AG04450 (cell line): ENCODE measurements at places on chromosomes 3 and 15.

GRCh38 chr15:85457392-85457968 lies 77.1 kb downstream of the AKAP13 start:
- no peak for DNase-seq

GRCh38 chr3:9750556-9751411 lies 1.0 kb downstream of the OGG1 start:
- no peak for DNase-seq

DNA sequence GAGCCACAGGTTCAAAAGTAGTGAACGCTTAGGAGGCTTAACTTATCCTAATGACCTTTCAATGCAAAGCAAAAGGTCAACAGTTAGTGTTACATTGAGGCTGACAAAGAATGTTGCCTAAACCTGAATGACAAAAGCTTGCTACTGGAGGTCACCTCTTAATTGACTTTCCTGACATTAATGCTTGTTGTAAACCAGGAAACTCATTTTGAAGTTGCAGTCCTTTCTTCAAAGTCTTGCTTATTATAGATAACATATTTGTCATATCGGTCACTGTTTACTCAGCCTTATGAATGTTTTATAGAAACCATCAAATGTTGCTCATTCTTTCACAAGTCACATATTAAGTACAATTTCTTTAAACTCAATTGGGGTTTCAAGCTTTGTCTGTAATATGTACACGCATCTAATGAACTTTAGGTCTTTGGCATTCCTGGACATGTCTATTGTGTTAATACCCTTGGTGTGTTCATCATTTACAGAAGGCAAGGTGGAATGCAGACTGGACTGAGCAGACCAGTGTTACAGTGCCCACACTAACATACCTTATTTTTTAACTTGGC lies 488.2 kb upstream of the NECTIN3 start:
- no peak for DNase-seq

DNA sequence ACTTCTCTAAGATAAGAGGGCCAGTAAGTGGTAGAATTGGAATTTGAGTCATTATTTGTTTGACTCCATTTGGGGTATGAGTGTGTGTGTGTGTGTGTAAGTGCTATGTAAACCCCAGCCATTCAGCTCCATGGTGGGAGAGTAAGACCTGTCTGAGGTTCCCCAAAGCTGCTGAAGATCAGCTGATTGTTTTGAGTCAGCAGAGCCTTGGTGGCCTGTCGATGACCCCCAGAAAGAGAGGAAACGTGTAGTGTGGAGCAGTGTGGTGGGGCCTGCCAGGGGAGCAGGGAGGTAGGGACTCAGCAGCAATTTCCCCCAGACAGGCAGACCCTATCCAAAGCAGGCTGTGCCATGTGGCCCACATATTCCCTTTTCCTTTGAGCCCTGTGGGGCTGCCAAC lies 5.3 kb downstream of the DVL3 start:
- DNase-seq, result no peak

DNA sequence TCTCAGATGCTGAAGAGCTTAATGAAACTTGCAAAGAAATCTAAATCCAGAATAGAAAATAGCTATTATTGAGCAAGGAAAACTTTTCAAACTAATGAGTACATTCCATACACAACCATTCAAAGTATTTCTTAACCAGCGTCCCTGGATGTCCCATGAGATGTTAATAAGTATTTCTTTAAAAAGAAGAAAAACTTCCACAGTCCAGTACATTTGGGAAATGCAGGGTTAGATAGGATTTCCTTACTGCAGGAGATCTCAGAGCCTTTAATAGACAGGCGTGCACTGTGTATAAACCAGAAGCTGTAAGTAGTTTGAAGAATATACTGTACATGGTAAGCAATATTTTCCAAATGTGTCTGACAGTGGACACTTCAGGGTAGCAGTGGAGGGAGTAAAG lies 29.6 kb upstream of the BHLHE40 start:
- no peak for DNase-seq

GRCh38 chr3:69542805-69543429 lies 157.0 kb upstream of the FRMD4B start:
- no peak for DNase-seq

- no peak for DNase-seq
These were observed 123.4 kb downstream of the EEFSEC start for GRCh38 chr3:128276577-128277183.

GRCh38 chr3:23162934-23163333 lies 40.2 kb upstream of the UBE2E2 start:
- DNase-seq, result no peak
